ENCODE measurements at places on chromosomes 1 and 21. TPM values are rescaled to one million over a fixed set of nuclear protein-coding genes. Genes with fewer than 3 reads are reported as not detected.

DNA sequence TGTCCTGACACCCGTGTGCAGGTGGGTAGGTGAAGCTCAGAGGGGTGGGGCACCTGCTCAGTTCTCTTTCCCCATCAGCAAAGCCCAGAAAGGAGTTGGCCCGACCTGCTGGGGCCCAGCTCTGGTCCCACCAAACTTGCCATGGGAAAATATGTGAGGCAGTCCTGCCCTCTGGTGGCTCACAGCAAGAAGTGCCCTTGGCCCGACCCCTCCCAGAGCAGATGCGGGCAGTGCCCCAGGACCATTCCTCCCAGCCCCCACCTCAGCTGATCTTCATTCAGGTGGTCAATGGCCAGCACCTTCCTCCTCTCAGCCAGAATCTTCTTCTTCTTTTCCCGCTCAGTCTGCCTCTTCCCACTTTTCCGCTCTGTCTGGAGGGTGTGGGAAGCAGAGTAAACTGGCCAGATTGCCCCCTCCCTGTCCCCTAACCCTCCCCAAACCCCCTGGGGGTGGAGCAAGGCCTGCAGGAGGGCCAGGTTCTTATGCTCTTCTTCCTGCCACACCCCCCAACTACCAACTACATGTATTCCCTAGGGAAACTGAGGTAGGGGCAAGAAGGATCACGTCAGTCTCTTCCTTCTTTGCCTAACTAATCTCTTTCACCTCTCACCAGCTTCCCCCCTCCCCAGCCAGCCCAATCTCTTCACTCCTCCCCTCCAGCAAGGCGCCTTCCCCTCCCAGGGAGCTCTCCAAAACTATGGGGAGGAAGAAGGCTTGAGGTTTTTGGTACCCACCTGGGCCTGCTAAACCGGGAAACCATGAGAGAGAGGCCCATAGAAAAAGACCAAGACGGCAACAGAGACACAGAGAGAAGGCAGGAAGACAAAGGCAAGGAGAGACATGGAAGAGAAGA, 15.6 kb downstream of the TNNT2 start:
- peak; percentile 51 for DNase-seq

DNA sequence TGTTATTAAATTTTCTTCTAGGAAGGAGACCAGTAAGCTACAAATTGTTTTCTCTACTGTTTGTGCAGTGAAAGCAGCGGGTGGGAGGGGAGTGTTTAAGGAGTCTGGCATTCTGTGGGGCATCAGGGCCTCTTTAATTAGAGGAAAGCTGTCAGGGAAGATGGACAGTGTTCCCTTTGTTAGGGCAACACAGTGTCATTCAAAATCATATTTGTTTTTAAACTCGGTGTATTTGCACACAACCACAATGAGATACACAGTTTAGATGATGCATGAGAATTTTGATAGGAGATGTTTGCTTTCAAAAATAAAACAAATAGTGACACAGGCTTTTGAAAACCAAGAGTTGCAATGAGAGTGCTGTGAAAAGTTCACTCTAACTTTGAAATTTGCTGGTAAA, 15.1 kb upstream of the ST6GALNAC3 start:
- no peak for DNase-seq

DNA sequence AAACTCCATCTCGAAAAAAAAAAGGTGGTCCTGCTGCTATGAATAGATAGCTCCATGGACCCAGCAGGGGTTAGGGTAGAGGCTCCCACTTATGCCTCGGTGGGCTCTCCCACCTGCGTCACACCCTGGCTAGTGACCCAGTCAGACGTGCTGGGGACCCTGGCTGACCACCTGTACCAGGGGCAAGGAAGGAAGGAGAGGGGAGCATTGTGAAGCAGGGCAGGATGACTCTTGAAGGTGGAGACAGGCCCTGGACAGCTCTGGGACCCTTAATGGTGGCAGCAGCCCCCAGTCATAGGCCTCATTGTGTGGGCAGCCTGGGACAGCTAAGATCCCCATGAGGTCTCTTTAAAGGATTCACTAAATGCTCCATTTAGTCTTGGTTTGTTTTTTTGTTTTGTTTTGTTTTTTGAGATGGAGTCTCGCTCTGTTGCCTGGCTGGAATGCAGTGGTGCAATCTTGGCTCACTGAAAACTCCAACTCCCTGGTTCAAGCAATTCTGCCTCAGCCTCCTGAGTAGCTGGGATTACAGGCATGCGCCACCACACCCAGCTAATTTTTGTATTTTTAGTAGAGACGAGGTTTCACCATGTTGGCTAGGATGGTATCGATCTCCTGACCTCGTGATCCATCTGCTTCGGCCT, 10.4 kb upstream of the SNAPIN start:
- DNase-seq: no peak

GRCh38 chr21:33543505-33544129, 779 bp downstream of the SON start:
- DNase-seq: no peak

- DNase-seq: no peak
Measured at GRCh38 chr1:4083231-4084047, 183.4 kb upstream of the C1orf174 start.

DNA sequence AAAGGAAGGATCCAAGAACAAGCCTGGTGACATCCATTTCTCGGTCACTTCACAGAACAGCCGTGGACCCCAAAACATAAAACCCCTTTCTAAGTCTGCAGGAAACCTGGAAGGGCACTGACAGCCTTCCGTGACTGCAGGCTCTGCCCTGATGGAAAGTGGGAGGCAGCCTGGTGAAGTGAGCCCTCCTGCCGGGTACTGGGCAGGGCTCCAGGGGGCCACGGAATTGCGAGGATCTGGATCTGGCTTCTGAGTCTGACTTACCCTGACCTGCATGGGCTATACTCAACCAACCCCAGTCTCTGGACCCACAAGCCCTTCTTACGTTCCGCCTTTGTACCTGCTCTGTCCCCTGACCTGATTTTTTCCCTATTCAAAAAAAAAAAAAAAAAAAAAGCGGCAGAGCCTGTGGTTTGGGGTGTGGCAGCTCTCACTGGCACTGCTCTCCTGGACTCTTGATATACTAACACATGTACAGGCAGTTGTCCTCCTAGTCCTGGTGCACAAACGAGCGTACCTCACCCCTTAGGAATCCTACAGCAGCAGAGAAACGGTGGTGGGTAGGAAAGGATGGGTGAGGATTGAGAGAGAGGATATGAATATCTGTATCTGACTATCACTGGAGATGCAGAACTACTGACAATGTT, 82.9 kb downstream of the BEND5 start:
- DNase-seq: no peak

Gene RNF186
- not detected for total RNA-seq

Gene ARHGEF19
- total RNA-seq: 2.8 TPM

Gene LIN9
- 11.4 TPM for total RNA-seq

Gene REN
- total RNA-seq: not detected

Gene OR10J1
- total RNA-seq: not detected

Gene TBX15
- total RNA-seq: 0.63 TPM

Gene DIO1
- not detected for total RNA-seq

Gene GLIS1
- 1.6 TPM for total RNA-seq
